SHP77 treated with DMSO at 0.1 percent for 48 hours (cell line): ENCODE measurements at places on chromosomes 1 and 21.

DNA sequence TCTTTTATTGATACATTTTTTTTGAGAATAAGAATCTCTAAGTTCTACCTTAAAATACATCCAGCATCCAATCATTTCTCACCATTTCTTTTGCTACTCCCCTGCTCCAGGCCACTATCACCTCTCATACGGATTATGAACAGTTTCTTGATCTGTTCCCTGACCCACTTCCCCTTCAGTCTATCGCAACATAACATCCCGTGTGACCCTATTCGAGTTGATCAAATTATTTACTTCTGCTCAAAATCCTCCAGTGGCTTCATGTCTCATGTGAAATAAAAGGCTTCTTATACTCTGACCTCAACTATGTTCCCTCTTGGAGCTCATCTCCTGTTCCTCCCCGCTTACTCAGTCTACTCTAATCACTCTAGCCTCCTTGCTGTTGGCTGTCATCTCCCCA lies 5.2 kb downstream of the ALG14 start:
- no peak for DNase-seq

DNA sequence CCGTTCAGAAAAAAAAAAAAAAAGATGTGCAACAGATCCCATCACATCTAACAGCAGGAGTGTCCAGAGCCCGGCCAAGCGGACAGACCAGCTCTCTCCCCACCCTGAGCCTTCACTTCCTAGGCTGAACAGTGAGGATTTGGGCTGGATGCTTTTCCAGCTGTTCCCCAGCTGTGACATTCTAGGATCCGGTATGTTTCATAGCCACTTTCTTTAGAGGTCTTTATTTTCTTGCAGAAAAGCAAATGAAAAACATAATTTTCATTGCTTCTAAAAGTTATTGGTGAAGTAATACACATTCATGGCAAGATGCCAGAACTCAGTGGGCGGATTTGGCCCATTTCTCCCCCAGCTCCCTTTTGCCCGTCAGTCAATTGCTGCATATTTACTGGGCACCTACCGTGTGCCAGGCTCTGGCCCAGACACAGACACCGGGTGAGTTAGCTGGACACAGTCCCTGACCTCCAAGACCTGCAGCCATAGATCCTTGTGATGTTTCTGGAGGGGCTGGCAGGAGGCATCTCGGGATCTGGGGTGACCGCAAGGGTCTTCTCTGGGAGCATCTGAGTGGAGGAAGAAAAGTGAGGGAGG lies 213.7 kb upstream of the VAMP3 start:
- DNase-seq: no peak

DNA sequence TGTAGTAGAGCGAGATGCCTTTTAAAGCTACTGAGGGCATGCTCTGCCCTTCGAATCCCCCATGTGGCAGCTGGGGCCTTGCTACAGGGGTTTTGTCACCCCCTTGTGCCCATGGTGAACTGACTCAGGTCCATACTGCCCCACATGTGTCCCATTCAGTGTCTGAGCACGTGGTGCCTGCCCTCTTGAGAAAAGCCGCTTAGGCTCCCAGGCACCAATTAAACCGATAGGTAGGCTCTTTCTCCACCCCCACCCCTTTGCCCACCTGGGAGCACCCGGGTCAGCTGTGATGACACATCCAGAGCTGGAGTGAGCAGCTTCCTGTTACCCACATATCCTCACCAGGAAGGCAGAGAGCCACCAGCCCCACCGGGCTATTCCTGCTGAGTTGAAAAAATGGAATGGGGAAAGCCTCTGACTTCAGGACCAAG lies 30.5 kb downstream of the TMCC2 start:
- no peak for DNase-seq

GRCh38 chr1:30507401-30508174 lies 215.8 kb downstream of the MATN1 start:
- no peak for DNase-seq

DNA sequence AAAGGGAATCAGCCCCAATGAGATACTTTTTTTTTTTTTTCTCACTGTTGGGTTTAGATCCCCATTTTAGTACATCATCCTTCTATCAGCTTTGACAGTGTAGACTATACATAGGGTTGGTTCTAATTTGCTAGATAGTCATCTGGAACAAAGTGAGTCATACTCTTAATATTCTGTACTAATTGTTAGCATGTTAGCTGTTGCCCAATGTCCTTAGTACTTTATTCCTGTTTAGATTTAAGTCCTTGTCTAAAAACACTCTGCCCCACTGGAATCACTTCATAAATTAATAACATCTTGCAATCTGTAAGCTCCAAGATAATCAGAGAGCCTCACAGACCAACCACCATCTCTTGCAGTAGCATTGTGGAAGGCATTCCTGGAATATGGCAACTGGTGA lies 209.8 kb upstream of the KIAA0040 start:
- DNase-seq: no peak

- DNase-seq: no peak
Observed at GRCh38 chr1:20867062-20867461, 80.0 kb upstream of the HP1BP3 start.

DNA sequence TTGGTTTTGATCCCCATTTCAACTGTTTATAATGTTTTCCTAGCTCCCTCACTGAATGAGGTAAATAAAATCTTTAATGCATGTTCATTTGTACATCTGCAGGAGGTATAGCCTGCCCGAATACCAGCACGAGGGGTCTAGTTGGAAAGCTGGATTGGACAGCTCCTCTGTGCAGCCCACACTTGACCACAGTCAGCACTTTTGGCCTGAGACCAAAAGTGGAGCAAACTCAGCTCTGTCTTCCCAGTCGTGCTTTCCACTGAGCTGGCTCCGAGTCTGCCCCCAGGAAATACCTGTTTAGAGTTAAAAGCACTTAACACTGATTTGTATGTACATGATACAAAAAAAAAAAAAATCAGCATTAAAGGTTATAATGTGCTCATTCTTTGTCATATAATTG lies 224.4 kb downstream of the DSCAM start:
- no peak for DNase-seq

DNA sequence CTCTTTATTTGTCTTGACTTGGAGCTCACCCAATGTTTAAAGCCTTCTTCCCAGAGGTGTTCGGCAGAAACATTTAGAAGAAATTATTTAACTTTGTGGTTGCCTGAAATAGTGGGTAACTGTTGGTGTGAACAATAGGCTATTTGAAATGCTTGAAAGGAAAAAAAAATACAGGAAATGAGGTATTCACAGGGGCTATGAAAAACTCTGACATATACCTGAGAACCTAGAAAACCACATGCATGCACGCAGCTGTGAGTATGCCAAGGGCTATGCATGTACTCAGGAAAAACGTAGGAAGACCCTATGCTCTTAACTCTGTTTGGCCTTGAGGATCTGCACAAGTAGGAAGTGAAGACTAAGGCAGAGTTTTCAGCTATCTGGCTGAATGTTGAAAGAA lies 16.4 kb upstream of the RNF186 start:
- DNase-seq: no peak
